NCI-H1694 (cell line): ENCODE measurements at places on chromosomes 16 and 17.

- DNase-seq = no peak
These were observed 93.2 kb downstream of the C17orf67 start for GRCh38 chr17:56740481-56740880.

- DNase-seq = no peak
These were observed 1.0 kb downstream of the KRTAP2-2 start for GRCh38 chr17:41054025-41054424.

- DNase-seq = no peak
These were observed 8.4 kb downstream of the DLX3 start for GRCh38 chr17:49986396-49987289.

- DNase-seq = no peak
These were observed 2.1 kb downstream of the ACD start for GRCh38 chr16:67657751-67658518.

DNA sequence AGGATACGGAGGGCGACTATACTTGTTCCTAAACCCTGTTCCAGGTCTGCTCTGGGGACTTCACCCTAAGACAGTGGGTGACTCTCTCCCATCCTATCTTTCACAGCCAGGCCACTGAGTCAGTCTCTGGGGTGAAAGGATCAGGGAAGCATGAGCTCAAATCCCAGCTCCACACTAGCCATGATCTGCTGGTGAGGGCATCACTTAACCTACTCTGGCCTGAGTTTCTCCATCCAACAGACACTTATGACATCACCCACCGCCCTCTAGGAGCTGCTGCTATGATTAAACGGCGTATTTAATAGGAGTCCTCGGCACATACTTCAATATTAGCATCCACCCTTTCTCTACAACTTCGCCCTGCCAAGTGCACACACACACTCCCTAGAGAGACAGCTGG lies 10.1 kb downstream of the GAST start:
- DNase-seq = no peak

DNA sequence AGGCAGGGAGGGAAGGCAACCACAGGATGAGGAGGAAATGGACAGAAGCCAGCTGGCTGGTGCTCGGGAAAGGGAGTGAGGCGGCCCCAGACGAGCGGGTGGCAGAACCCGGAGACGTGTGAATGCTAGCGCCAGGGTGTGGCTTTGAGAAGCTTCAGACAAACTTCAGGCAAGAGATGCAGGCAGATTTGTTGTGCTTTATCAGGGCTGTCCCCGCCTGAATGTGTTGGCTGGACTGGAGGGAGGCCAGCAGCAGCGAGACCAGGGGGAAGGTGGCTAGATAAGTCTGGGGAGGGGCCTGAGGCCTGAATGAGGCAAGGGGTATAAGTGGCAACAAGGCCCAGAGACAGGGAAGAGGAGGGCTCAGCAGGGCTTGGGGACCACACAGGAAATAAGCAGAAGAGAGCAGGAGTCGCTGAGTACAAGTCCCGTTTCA lies 22.0 kb downstream of the CAMKK1 start:
- DNase-seq = no peak

- DNase-seq = no peak
These were observed 34.0 kb upstream of the PIRT start for GRCh38 chr17:10871914-10872313.

DNA sequence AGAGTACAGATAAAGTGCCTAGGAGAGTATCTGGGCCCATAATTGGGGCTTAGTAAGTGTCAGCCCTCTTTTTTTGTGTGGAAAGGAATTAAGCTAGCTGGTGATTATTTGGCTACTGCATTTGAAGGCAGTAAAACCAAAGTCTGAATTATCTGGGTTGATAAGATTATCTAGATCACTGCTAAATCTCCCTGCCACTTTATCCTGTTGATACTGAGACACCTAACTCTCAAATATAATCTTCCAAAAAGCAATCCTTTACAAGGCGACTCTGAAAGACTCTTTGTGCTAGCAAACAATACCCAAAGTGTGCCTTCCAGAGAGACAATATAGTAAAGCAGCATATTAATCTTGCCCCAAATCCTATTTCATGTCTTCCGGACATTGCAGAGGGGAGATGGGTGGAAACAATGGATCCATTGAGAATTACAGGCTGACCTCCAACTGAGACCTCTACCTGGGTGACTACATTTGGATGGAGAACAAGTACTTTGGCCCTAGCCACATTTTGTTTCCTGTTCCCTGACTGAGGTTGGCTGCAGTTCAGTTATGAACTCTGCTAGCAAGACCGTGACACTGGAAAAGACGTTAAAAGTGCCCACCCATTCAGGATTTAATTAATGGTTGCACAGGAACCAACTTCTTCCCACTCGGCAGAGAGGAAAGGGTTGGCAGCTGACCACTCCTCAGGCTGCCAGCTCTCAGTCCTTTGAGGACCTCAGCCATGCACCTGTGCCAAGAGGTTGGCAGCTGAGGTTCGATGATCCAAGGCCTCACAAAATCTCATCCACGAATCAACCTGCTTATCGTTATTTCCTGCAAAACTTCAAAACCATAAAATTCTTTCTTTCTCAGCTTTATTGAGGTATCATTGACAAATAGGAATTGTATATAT lies 72.6 kb downstream of the SYCE1L start:
- DNase-seq = no peak

- DNase-seq = no peak
These were observed 229.0 kb downstream of the SNX29 start for GRCh38 chr16:12205378-12206097.

- no peak for DNase-seq
These were observed 3.4 kb upstream of the NLRC5 start for GRCh38 chr16:56985962-56986360.

DNA sequence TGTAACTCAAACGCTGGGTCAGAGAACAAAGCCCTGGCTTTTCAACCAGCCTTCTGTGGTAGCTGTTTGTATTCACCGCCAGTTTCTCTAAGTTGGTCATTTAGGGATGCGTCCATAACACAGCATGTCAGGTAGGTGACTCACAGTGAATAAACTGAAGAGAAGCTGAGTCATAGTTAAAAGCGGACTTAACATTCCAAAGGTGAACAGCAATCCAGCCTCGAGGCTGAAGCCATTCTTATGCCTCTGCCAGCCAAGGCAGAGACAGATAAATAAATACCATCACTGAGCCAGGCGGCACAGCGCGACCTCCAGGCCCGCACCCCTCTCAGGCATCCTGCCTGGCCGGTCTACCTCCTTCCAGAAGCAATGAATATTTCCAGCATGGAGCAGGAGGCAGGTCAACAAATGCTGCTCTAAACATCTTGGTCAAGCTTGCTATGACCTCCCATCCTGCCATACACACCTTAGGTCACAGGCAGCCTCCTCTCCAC lies 12.4 kb upstream of the CACNG4 start:
- DNase-seq = no peak

DNA sequence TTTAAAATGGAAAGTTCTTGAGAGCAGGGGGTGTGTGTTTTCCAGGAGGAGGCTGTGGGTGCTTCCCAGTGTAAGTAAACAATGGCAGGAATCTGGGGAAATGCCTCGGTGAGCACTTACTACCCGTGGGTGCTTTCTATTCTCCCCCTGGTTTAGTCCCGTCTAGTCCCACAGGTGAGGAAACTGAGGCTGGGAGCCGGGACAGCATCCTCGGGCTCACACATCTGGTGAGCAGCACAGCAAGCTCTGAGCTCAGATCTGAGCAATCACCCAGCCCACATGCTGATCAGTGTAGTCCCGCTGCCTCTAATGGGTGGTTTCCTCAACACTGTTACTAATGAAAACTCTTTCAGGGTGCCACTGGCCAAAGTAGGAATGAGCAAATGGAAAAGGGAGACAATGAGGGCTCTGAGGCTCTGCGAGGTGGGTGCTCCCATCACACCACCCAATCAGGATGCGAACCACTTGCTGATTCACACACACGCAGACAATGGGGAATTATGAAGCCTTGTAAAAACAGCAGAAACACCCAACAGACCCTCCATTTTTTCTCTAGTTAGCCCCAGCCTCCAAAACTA lies 202.6 kb downstream of the PARN start:
- no peak for DNase-seq

GRCh38 chr16:3187798-3188674 lies at the start of gene OR1F1:
Gene OR1F1, plus strand, starts transcription at chr16:3188204.
- peak; percentile 62 for DNase-seq

GRCh38 chr17:14803826-14804225 lies 461.3 kb downstream of the PMP22 start:
- no peak for DNase-seq

- peak; percentile 46 for DNase-seq
These were observed 86.6 kb downstream of the TBC1D16 start for GRCh38 chr17:79948945-79949655.

DNA sequence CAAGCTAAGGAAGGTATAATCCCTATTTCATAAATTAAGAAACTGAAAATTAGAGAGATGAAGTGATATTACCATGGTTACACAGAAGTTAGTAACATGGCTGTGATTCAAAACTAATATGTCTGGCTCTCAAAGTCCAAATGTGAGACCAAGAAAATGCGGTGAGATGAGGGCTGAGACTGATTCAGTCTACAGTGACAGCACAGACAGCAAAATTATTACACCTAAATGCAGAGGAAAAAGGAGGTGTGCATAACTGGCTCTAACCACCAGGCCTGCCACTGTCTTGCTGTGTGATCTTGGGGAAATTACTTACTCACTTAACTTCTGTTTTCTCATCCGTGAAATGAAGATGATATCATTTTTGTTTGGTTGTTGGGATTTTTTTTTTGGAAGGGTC lies 270.0 kb upstream of the SOX9 start:
- DNase-seq = no peak

DNA sequence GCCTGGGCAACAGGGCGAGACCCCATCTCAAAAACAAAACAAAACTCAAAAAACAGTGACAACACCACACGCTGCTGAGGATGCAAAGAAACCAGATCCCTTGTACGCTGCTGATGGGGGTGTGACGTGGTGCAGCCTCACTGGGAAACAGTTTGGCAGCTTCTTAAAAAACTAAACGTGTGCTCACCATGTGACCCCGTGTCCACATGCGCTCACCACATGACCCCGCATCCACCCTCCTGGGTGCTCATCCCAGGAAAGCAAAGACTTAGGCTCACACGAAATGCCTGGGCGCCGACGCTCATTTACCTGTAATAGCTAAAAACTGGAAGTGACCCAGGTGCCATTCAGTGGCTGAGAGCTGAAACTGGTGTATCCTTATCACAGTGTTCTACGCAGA lies 19.9 kb upstream of the RPL13 start:
- no peak for DNase-seq

GRCh38 chr17:61757168-61757567 lies 106.2 kb downstream of the BRIP1 start:
- no peak for DNase-seq

DNA sequence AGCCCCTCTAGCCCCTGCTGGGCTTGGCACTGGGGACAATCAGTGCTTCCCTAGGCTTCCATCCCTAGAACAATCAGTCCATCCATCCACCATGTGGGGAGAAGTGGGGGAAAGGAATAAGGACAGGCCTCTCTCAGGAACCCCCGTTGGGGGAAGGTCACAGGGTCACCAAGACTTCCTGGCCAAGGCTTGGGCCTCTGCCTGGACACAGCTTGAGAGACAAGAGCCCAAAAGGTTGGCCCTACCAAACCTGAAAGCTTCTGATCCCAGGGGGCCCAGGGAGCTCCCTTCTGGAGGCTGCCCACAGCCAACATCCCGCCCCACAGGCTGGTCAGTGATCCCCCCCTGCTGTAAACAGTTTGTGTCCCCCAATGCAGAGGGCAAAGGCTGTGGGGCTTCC lies 16.2 kb upstream of the MTMR4 start:
- DNase-seq = no peak

- DNase-seq = no peak
These were observed 4.1 kb downstream of the CCL2 start for GRCh38 chr17:34259146-34259545.

- peak; percentile 80 for DNase-seq
These were observed 225.1 kb upstream of the CA10 start for GRCh38 chr17:52383493-52384100.

- no peak for DNase-seq
These were observed 245.2 kb upstream of the CCL2 start for GRCh38 chr17:34009912-34010311.

DNA sequence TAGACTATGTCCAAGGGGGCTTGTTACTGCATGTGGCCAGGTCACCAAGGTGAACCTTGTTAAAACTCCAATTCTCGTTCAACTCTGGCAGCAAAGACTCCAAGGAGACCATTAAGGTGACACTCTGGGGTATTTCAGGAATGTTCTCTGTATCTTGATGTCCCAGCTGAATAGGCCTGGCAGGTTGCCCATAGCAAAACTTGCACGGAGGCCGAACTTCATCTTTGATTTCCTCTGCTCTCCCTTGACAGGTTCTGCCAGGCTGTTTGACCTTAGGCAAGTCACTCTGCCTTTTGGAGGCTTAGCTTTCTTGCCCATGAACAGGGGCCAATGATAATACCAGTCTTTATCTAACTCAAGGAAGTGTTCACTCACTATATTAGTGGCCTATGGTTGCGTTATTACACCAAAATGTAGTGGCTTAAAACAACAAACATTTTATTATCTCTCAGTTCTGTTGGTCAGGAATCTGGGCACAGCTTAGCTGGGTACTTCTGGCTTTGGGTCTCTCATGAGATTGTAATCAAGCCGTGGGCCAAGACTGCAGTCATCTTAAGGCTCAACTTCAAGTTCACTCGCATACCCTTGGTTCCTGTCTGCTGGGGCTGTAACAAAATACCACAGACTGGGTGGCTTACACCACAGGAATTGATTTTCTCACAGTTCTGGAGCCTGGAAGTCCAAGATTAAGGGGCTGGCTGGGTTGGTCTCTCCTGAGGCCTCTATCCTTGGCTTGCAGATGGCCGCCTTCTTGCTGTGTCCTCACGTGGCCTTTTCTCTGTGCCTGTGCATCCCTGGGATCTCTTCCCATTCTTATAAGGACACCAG lies 168.5 kb downstream of the UTP18 start:
- no peak for DNase-seq

DNA sequence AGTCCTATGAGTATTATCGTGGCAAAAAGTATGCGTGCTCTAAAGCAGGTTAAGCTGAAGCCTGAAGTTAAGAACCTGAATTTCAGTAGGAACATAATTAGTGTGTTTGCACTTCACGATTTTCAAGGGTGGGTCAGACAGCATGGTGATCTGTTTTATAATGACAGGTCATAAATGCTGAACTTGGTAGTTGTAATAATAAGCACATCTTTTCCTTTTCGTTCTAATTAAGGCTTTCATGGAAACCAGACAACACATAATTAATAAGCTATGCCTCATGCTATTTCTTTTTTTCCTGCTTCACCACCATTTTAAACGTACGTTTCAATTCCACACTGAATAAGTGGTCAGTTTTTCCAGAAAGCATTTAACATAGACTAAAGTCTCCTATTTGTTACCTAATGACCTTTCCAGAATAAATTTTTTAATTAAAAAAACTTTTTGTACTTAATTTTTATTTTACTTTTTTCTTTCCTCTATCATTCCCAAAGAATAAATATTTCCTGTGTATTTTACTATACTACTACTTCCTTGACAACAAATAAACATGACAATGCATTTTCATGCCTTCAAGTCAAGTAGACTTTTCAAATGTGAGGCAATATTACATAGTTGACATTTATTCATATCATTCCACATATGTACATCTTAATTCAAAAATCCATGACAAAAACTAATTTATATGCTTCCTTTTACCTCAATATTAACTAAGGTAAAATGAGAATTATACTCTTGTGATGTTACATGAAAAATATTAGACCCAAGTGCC lies 22.4 kb downstream of the CMC2 start:
- DNase-seq = no peak
